MCF 10A (cell line): ENCODE measurements at places on chromosomes 6 and 20. TPM values are rescaled to one million over a fixed set of nuclear protein-coding genes. Genes with fewer than 3 reads are reported as not detected.

CCN5 gene
- 0.93 and 1.4 TPM in 2 replicates for total RNA-seq

MOG gene
- not detected in 2 replicates for total RNA-seq

PPP1R3D gene
- 2.4 and 3.5 TPM in 2 replicates for total RNA-seq

MYB gene
- not detected in 2 replicates for total RNA-seq

KCNS1 gene
- not detected in 2 replicates for total RNA-seq

TNXB gene
- 3.0 and 4.3 TPM in 2 replicates for total RNA-seq

- no peak for DNase-seq
These were observed 74.8 kb upstream of the SHLD1 start for GRCh38 chr20:5675103-5676091.

DNA sequence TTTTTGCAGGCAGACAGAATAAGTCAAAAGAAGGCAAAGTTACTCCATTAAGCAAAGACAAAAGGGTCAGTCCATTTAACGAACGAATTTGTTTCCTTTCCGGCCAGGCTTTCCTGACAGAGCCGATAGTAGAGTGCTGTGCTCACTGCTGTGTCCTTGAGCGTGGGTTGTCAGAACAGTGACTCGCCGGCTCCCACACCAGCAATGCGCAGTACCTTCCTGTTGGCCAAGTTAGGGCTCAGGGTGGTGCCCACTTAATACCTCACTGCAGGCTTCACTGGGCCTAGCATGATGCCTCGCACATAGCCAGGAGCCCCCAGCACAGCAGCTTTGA lies 294.7 kb downstream of the FOXC1 start:
- no peak for DNase-seq

- DNase-seq, result no peak
These were observed 842.0 kb downstream of the HACE1 start for GRCh38 chr6:104017410-104018381.

DNA sequence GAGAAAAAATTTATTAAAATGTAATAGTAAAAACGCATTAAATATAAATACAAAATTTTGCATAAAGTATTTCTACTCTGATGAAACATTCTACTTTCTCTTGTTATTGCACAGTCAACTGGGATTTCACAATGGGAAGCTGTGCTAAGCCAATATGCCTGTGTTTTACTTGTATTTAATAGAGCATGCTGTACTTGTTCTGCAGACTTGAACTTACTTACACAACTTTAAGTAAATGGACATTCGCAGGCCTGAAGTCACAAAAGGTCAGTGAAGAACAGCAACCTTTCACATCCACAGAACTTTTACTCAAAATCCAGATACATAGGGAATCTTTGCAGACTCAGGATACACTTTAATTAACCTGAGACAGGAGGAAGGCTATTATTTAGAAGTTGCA lies 409.5 kb downstream of the BTBD3 start:
- DNase-seq, result peak; percentile 8

- peak; percentile 29 for DNase-seq
These were observed 408.1 kb upstream of the MARCKS start for GRCh38 chr6:113449051-113449450.

DNA sequence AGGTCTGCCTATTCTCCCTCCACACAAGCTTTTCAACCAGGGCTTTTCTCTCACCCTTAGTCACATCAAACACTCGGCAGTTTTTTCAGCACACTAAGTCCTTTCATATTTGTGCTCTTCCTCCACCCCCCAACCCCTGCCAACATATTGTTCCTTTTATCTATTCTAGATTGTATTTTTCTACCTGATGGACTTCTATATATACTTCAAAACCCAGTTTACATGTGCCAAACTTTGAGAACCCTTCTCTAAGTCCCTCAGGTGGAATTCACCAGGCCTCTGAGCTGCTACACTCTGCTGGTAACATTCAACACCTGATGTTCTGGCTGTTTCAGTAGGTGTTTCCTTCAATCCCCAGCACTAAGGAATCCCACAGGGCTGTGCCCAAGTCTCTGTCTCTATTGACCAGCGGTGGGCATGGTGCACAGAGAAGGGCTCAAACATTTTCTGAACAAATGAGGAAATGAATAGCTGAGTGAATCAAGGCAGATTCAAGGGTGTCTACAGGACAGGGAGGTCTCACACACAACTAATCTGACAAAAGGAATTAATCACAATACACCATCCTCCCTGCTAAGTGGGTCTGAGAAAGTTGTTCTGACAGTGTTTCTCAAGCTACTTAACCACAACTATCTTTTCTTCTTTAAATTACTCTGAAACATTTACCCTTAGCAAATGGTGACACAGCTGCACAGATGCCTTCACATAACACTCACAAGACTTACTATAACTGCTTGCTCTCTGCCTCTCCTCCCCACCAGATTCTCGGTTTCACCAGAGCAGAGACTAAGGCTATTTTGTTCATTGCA lies 166.5 kb downstream of the TSHZ2 start:
- no peak for DNase-seq

GRCh38 chr6:27837625-27838057 lies 74.6 kb downstream of the OR2B2 start:
- DNase-seq, result peak; percentile 51

DNA sequence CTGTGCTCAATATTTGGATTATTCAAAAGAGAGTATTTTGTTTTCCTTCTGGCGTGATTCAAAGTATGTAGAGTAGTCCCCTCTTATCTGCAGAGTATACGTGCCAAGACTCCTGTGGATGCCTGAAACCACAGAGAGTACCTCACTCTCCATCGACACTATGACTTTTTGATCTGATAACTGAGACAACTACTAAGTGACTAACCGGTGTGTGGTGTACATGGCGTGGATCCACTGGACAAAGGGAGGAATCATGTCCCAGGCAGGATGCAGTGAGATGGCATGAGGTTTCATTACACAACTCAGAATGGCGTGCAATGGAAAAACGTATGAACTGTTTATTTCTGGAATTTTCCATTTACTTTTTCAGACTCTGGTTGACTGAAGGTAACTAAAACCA lies 112.2 kb upstream of the PDE7B start:
- no peak for DNase-seq

DNA sequence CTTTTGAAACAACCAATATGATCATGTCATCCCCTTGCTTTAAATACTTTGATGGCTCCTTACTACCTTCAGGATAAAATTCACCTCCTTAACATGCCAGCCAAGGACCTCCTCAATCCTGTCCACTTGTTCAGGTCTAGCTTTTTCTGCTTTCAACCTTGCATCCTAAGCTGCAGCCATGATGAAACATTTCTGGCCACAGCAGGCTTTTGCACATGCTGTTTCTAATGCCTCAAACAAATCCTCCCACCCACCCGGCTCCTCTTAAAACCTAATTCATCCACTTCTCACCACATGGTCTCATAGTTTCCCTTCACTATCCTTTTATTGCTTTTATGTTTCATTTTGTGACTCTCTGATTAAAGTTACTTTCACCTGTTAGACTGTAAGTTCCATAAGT lies 124.6 kb downstream of the MYB start:
- DNase-seq, result no peak

DNA sequence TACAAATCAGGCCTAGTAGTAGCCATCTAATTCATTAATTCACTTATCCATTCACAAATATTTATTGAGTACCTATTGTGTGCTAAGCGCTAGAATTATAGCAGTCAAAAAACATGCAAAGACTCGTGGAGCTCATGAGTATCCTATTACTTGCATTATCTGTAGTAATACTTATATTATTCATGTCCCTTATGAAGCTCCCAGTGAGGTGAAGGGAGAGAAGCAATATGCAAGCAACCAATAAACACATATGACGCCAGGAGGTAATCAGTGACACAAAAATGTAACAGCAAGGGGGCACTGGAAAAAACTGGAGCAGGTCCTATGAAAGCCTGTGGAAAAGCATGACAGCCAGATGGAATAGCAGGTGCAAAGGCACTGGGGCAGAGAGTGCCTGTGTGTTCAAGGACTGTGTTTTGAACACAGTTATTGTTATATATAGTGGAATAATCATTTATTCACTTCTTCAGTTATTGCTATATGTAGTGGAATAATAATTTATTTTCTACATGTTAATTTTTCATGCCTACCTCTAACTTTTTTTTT lies 109.5 kb downstream of the KIF13A start:
- no peak for DNase-seq

- no peak for DNase-seq
These were observed 62.8 kb downstream of the PERP start for GRCh38 chr6:138044458-138044857.

GRCh38 chr20:58850693-58851174 lies at the start of gene GNAS-AS1:
Gene GNAS-AS1 (minus strand): TSS chr20:58850902.
- peak; percentile 79 for DNase-seq

DNA sequence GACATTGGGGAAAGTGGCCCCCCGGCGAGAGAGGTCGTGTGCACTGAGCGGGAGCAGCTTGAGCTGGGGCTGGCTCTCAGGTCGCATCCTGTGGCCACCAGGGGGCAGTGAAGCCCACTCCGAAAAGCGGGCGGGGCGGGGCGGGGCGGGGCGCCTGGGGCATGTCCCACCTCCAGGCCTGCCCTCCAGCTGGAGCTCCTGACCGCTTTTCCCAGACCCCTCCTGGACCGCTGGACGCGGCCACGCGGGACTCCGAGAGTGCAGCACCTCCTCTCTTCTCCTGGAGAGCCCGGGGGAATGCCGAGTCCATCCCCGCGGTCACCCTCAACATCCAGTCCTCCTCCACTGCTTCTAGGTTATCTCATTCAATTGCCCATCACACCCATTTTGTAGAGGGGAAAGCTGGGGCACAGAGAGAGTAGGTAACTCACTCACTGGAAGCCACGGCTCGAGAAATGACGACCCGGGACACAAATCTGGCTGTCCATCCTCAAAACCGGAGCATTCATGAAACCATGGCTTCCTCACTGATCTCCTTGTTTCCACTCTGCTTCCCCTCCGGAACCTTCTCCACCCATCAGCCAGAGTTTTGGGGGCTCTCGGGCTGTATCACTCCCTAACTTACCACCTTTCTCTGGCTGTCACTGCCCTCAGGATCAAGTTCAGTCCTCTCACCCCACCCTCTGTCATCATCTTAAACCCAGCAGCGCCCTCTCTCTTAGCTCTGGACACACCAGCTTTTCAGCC lies 24.1 kb downstream of the COX4I2 start:
- DNase-seq, result peak; percentile 71

GRCh38 chr6:40042232-40042631 lies 108.0 kb upstream of the MOCS1 start:
- DNase-seq, result peak; percentile 30

DNA sequence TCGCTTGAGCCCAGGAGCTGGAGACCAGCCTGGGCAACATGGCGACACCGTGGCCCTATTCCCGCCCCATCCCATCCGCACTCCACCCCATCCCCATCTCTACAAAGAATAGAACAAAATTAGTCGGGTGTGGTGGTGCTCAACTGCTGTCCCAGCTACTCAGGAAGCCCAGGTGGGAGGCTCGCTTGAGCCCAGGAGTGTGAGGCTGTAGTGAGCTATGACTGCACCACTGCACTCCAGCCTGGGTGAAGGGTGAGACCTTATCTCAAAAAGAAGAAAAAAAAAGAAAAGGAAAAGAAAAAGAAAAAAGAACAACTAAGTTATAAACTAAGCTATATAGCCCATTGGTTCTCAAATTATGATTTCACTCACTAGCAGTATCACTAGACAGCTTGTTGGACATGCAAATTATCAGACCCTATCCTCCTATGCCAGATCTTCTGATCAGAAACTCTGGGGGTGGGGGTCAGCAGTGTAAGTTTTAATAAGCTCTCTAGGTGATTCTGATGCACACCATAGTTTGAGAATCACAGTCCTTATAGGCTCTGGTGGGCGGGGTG lies 491 bp upstream of the ITCH start:
- no peak for DNase-seq

DNA sequence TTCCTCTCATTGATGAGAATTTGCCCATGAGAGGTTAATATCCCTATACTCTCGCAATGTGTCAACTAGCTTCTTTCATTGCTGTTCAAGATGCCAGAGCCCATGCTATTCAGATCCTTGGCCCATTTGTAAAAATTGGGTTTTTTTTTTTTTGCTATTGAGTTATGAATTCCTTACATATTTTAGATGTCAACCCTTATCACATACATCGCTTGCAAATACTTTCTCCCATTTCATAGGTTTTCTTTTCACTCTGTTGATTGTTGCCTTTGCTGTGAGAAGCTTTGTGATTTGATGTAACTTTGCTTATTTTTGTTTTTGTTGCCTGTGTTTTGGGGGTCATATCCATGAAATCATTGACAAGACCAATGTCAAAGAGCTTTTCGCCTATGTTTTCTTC lies 32.2 kb upstream of the IPCEF1 start:
- no peak for DNase-seq

- DNase-seq, result no peak
These were observed 17.2 kb downstream of the ZBTB2 start for GRCh38 chr6:151374036-151374683.

DNA sequence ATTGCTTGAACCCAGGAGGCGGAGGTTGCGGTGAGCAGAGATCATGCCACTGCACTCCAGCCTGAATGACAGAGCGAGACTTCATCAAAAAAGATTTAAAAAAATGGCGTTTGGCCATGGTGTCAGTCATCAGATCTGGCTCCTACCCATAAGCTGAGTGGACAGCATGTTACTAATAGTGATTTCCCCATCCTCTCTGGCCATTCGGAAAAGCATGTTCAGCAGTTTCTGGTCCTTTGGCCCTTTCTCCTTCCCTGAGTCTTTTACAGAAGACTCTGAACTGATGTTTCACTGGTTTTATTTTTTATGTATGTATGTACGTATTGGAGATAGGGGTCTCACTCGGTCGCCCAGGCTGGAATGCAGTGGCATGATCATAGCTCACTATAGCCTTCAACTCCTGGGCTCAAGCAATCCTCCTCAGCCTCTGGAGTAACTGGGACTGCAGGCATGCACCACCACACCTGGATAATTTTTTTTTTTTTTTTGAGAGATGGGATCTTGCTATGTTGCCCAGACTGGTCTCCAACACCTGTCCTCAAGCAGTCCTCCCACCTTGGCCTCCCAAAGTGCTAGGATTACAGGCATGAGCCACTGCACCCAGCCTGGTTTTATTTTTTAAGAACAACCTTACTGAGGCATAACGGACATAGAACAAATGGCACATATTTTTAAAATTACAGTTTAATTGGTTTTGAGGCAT lies 84.2 kb upstream of the CNKSR3 start:
- no peak for DNase-seq

DNA sequence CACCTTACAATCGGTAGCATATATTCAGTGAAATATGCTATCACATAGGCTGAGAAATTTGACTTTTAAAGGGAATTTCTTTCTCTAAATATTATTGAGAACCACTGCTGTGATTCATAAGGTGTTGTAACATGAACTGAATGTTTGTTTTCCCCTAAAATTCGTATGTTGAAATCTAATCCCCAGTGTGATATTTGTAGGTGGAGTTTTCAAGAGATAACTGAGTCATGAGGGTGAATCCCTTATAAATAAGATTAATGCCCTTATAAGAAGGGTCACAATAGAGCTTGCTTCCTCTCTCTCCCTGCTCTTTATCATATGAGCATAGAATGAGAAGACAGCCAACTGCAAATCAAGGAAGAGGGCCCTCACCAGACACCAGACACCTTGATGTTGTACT lies 64.8 kb downstream of the LMBRD1 start:
- DNase-seq, result peak; percentile 13

- DNase-seq, result peak; percentile 75
These were observed 2.1 kb downstream of the TOP1 start for GRCh38 chr20:41030531-41031242.
